H7 (cell line): ENCODE measurements at places on chromosomes 13 and 19. TPM values are rescaled to one million over a fixed set of nuclear protein-coding genes. Genes with fewer than 3 reads are reported as not detected.

Gene ZNF730
- total RNA-seq, result 18.9 and 28.2 TPM in 2 replicates

Gene CEP89
- total RNA-seq, result 15.7 and 18.6 TPM in 2 replicates

Gene CYP2A7
- not detected in 2 replicates for total RNA-seq

Gene PEG3
- total RNA-seq, result not detected in 2 replicates

Gene ZNF837
- total RNA-seq, result 4.4 and 7.7 TPM in 2 replicates

Gene KIR3DL2
- total RNA-seq, result not detected in 2 replicates

Gene OR7D2
- total RNA-seq, result not detected in 2 replicates

Gene SPTBN4
- total RNA-seq, result 0.78 and 1.1 TPM in 2 replicates

Gene GRK1
- 0.14 and 0.33 TPM in 2 replicates for total RNA-seq

Gene FAM83E
- 3.8 and 4.0 TPM in 2 replicates for total RNA-seq

Gene NXNL1
- total RNA-seq, result not detected in 2 replicates

Gene CGB5
- not detected in 2 replicates for total RNA-seq

Gene SPPL2B
- 65.9 and 75.3 TPM in 2 replicates for total RNA-seq

Gene DPF1
- 3.0 and 5.5 TPM in 2 replicates for total RNA-seq

Gene ERICH4
- total RNA-seq, result not detected in 2 replicates

Gene RNF113B
- not detected in 2 replicates for total RNA-seq

Gene ZNF577
- 6.5 and 15.0 TPM in 2 replicates for total RNA-seq

Gene FLT1
- total RNA-seq, result 55.3 and 59.4 TPM in 2 replicates

Gene KPTN
- 9.9 and 10.5 TPM in 2 replicates for total RNA-seq

Gene MEIS3
- 87.0 and 134 TPM in 2 replicates for total RNA-seq

Gene MATK
- 19.1 and 22.8 TPM in 2 replicates for total RNA-seq

Gene MISP
- total RNA-seq, result 0.11 and 0.31 TPM in 2 replicates
